ENCODE measurements at places on chromosomes 7 and 10. TPM values are rescaled to one million over a fixed set of nuclear protein-coding genes. Genes with fewer than 3 reads are reported as not detected.

DNA sequence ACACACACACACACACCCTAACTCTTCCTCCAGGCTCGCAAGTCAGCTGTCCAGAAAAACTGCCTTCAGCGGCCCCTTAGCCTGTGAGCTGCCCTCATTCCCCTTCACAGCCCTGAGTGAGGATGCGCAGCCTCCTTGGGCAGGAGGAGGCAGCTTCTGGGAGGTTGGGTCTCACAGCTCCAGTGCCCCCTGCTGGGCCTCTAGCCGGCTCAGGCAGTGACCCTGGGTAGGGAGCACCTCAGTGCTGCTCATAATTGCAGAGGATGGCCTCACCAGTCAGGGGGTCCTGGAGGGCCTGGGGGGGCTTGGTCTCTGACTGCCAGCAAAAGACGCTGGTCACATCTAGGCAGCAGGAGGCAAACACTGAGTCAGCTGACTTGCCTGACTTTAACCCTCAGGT, 43.7 kb downstream of the ZNF273 start:
- peak; percentile 46 for DNase-seq

DNA sequence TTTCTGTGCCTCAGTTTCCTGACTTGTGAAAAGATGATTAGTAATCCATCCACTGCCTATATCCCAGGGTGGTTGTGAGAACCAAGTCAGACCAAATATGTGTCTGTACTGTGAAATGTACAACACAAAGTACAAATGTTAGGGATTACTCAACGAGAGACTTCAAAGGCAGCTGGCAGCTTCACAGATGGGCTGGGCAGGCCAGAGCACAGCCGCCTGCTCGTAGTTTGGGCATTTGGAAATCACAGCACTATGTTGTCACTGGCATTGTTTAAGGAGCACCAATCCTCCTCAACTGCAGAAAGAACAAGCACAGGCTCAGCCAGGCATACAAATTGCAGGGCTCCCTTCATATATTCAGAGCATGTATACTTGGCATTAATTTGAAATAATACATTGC, 64.5 kb upstream of the C10orf90 start:
- DNase-seq: no peak

DNA sequence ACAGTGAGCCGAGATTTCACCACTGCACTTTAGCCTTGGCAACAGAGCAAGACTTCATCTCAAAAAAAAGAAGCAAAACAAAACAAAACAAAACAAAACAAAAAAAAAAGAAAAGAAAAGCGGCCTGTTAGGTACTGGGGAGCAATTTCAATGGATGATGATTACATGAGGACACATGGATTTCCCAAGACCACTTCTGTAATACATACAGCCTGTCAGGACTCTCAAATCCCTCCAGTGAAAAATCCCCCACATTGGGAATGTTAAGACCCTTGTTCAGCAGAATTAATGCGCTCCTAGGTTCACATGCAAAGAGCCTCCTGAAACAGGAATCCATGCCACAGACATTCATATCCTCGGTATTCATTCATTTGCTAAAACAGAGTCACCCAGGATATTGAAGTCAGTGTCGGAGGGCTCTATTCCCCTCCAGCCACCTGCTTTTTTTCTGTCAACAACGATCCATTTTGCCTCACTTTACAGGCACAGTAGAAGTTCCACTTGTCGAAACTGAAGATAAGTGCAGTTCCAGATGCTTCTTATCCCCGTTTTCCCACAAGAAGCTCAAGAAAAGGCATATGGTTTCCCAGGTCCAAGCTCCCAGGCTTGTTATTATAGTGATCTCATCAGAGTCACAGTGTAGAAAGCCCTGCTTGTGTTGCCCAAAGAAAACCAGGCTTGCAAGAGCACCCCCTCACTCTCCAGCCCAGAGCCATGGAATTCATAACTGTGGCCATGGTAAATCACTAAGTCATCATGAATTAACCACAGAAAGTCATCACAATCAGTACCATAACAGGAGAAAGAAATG, 20.2 kb downstream of the SLC16A12 start:
- no peak for DNase-seq

FAM13C gene
- total RNA-seq: 1.5 TPM

- DNase-seq: no peak
Measured at GRCh38 chr7:73329861-73330581, 2.1 kb downstream of the FKBP6 start.

SPACDR gene
- total RNA-seq: 0.39 TPM

DNA sequence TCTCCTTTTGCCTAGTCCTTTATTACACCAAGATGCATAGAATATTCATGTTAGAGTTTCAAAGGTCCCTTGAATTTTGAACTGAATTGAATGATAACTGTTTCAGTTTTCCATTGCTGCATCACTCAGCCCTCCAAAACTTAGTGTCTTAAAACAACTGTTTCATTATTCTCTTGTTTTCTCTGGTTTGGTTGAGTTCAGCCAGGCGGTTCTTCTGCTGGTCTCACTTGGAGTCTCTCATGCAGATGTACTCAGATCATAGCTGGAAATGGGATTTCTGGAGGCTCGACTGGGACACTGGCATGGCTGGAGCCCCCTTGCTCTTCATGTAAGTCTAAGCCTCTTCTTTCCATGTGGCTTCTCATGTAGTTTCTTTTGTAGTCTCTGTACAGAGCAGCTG, 107.2 kb upstream of the MKI67 start:
- no peak for DNase-seq

DNA sequence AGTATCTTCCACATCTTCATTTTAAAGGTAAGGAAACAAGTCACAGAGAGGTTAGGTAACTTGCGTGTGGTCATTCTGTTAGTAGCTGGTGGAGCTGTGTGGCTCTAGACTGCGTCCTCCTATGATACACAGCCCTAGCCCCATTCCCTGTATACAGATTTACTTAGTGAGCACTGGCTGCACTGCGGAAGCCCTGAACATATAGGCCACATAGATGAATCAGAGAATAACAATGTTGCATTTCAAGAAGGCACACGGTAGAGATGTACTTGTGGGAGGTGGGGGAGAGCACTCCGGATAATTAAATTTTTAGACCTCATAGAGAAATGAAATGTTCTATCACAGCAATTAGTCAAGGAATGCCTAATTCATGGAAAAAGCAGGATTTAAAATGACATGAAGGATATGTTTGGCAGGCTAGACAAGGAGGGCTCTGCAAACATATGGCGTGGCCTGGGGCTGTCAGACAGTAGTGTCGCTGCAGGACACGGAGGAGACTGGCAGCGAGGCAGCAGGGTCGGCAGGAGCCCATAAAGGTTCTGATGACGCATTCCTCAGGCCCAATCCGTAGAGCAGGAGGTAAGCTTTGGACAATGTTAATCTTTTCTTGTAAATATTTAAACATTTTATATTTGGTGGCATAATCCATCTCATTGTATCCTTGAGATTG, 29.5 kb downstream of the RAB11FIP2 start:
- no peak for DNase-seq

PDK4 gene
- 0.31 TPM for total RNA-seq

CCL24 gene
- not detected for total RNA-seq

- no peak for DNase-seq
Measured at GRCh38 chr7:106031300-106032035, 68.4 kb downstream of the CDHR3 start.

ZDHHC6 gene
- 22.1 TPM for total RNA-seq

NPSR1 gene
- not detected for total RNA-seq

GRCh38 chr10:44949915-44950314, 9.7 kb upstream of the RASSF4 start:
- no peak for DNase-seq

- no peak for DNase-seq
Measured at GRCh38 chr7:35805876-35806275, 5.0 kb downstream of the SEPTIN7 start.

OPALIN gene
- total RNA-seq: not detected

DNA sequence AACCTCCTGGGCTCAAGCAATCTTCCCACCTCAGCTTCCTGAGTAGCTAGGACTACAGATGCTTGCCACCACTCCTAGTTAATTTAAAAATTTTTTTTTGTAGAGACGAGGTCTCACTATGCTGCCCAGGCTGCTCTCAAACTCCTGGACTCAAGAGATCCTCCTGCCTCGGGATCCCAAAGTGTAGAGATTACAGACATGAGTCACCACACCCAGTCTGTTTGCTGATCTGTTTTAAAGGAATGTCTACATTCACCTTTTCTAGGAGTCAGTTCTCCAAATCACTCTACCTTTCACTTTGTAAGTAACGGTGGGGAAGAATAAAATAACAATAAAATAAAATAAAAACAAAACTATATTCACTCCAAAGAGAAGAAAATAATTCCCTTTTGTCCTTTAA, 86.6 kb upstream of the AGBL3 start:
- no peak for DNase-seq
